Suppressor macrophage treated with lipopolysaccharide for 1 hour (primary cell): ENCODE measurements at places on chromosomes 7 and 10.

DNA sequence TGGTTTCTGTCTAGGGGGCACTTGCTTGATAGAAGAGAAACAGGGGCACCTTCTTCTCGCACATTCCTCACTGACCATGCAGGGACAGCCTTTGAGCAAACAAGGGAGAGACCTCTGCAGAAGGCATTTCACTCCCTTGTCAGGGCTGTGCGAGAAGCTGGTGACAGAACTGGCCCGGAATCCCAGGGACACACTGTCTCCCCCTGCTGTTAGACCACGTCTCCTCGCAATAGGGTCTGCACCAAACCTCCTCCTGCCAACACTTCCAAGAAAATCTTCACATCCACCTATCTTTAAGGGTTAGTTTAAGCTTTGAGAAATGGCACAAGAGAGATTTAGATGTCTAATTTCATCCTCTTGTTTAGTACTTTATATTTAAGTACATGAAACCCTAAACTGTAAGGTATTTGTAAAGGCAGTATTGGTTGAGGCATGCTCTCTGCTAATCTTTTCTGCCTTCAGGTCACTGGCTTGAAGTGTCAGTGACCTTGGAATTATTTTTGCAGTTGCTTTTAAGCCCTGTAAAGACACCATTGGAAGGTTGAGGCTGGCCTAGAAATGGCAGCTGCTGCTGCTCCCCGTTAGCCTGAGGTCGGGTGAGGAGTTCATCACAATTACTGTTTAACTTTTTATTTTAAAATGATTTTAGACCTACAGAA, 37.0 kb downstream of the RBM20 start:
- peak; percentile 35 for DNase-seq

- DNase-seq = no peak
Measured at GRCh38 chr7:121837462-121837861, 35.5 kb upstream of the PTPRZ1 start.

GRCh38 chr7:156334636-156335035, 305.9 kb upstream of the RNF32 start:
- DNase-seq = no peak

GRCh38 chr10:28202941-28203352, 99.9 kb downstream of the MPP7 start:
- no peak for DNase-seq

DNA sequence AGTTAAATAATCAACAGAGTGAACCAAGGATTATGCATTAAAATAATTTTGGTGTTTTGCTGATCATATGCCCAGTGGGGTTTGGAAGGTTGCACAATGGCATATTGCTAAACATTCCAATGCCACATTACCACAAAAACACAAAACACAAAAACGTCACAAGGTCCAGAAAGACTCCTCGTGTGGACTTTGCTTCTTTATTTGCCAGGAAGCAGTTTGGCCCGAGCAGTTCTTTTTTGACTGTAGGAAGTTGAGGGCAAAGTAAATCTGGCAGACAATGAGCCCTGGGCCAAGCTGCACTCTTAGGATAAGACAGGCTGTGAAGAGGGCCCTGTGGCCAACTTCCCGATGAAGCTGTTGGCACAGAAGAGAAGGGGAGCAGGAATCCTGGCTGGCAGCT, 39.2 kb upstream of the SLC35B4 start:
- peak; percentile 29 for DNase-seq

GRCh38 chr10:62643606-62644587, 160.6 kb upstream of the ADO start:
- DNase-seq = no peak

- peak; percentile 36 for DNase-seq
Measured at GRCh38 chr10:21953585-21954057, 49.9 kb downstream of the DNAJC1 start.
